ENCODE measurements at places on chromosomes 12 and 14. TPM values are rescaled to one million over a fixed set of nuclear protein-coding genes. Genes with fewer than 3 reads are reported as not detected.
A peak's percentile ranks its signal among the peaks of the same experiment; 100 is the strongest.

The RPS6KL1 gene
- total RNA-seq, result 4.1 TPM

- DNase-seq, result no peak
- no peaks in the 10 kb centered on the region for H3K4me1 ChIP-seq
- H3K27ac ChIP-seq, result no peak overlapping the region
- no peaks in the 10 kb centered on the region for H3K27me3 ChIP-seq
- no peaks in the 10 kb centered on the region for H3K36me3 ChIP-seq
- no peak overlapping the region for H3K4me3 ChIP-seq
Observed at GRCh38 chr12:113889891-113890581, 76.1 kb downstream of the RBM19 start.

- no peaks in the 10 kb centered on the region for H3K36me3 ChIP-seq
- H3K27ac ChIP-seq, result no peak overlapping the region
- H3K27me3 ChIP-seq, result no peaks in the 10 kb centered on the region
- H3K4me1 ChIP-seq, result no peaks in the 10 kb centered on the region
- no peak overlapping the region for H3K4me3 ChIP-seq
Observed at GRCh38 chr14:84783511-84783910, 746.4 kb upstream of the FLRT2 start.

DNA sequence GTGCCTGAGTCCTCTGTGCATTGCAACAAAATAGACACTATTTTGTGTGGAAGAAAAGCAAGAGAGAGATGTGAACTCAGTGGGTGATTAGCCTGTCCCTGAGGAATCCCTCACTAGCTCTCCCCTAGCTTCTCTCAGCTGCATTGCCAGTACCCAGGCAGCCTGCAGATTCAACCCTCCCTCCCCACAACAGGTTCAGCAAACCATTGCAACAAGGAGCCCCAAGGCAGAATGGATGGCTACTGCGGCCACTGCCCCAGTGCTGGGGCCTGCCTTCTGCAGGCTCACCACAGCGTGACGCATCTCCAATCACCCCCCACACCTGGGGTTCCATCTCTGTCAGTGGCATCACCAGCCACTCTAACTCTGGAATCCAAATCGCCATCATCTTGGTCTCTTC, 2.3 kb downstream of the CRACR2A start:
- no peaks in the 10 kb centered on the region for H3K4me1 ChIP-seq
- DNase-seq, result no peak
- no peaks in the 10 kb centered on the region for H3K27me3 ChIP-seq

DNA sequence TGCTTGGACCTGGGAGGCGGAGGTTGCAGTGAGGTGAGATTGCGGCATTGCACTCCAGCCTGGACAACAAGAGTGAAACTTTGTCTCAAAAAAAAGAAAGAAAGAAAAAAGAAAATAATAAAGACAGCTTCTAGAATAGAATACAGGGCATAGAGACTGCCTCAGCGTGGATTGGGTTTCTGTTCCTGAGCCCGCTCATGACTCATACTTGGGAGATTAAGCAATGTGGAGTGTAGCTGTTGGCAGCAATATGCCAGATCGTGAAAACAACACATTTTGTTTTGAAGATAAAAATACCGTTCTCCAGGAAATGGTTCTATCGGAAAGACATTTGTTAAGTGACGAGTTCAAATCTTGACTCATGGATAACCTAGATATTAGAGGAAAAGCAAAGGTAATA, 67.2 kb downstream of the GLT1D1 start:
- H3K36me3 ChIP-seq, result no peaks in the 10 kb centered on the region
- peak overlapping the region; percentile 89 for H3K27ac ChIP-seq
- H3K4me3 ChIP-seq, result no peak overlapping the region
- H3K27me3 ChIP-seq, result no peaks in the 10 kb centered on the region

- H3K27ac ChIP-seq, result no peak overlapping the region
- no peaks in the 10 kb centered on the region for H3K27me3 ChIP-seq
- no peaks in the 10 kb centered on the region for H3K4me1 ChIP-seq
- no peaks in the 10 kb centered on the region for H3K36me3 ChIP-seq
- no peak overlapping the region for H3K4me3 ChIP-seq
Observed at GRCh38 chr12:90111791-90112580, 403.3 kb upstream of the ATP2B1 start.

DNA sequence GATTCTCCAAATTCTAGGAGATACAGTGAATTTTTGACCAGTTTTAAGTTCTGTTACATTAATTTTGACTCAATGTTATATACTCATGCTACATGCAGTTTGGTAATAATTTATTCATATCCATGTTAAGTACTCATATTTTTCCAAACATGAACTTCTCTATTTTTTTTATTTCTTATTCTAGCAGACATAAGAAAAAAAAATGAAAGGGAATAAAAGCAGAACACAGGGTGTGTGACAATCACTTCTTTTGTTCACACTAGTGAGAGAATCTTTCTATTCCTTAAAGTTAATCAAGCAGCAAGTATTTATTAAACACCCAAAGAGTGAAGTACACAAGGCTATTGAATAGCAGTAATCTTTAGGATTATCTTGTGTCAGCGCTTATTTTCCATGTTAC, 171.1 kb upstream of the ATP2B1 start:
- H3K4me1 ChIP-seq, result no peaks in the 10 kb centered on the region
- no peak overlapping the region for H3K27ac ChIP-seq
- H3K27me3 ChIP-seq, result no peaks in the 10 kb centered on the region
- no peak overlapping the region for H3K4me3 ChIP-seq
- H3K36me3 ChIP-seq, result no peaks in the 10 kb centered on the region

DNA sequence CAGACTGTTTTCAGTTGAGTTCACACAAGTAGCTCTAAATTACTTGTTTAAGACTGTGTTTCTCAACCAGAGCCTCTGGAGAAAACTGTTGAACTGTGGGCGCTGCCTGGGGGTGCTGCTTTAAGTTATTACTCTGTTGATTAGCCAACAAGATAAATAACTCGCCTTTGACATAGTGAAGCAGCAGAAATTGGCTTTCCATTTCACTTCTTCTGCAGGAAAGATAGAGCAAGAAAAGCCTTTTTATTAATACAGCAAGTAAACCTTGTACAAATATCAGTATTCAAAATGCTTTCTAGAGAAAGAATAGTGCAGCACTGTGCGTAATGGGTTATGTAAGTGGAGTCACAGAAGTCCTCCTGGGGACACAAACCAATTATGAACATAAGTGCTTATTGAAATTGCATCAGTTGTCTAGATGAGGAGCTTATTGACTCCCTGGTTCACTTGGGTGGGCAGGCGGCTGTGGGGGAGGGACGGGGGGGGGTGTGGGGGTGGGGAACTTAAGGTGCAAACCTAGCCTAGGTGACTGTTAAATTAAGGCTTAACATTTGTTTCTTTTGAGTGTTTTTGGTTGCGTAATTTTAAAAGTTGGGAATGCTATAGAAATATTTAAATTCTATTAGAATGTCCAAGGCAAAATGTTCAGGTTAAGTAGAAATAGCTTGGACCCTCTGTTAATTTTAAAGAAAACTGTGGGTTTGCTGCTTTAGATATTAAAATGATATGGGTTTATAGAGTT, 6.3 kb downstream of the FRS2 start:
- no peaks in the 10 kb centered on the region for H3K27me3 ChIP-seq
- H3K27ac ChIP-seq, result no peak overlapping the region
- no peak overlapping the region for H3K4me3 ChIP-seq
- H3K4me1 ChIP-seq, result no peaks in the 10 kb centered on the region

DNA sequence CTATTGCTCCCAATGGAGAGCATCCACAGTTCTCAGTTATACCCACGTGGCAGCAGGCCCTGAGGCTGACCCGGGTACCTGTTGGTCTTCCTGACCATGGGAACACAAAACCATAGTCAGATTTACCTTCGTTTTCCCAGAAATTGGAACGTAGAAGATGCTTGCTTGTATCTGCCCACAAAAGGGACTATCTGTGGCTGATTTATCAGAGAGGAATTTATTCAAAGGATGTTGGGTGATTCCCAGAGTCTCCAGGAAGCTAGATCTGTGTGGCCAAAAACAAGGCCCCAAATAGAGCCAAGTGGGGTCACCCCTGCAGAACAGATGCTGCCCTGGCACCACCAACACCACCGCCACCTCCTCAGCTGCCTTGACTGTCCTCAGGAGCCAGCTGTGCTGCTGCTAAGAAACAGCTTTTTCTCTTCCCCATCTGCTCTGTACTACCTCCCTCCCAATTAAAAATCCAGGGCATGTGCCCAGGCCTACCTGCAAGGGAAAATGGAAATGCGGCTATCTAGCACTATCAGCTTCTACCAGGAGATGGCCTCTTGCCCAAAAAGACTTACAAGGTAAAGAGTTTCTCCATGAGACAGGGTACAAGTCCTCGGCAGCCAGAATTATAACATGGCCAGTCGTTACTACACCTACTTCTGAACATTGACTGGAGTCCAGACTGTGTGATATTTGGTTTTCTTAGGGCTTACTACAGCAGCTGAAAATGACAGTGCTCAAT, 128.6 kb upstream of the PLEKHG7 start:
- DNase-seq, result peak; percentile 58
- H3K27ac ChIP-seq, result peak overlapping the region; percentile 63
- no peaks in the 10 kb centered on the region for H3K36me3 ChIP-seq
- H3K27me3 ChIP-seq, result no peaks in the 10 kb centered on the region
- H3K4me1 ChIP-seq, result no peaks in the 10 kb centered on the region

- DNase-seq, result no peak
- H3K27me3 ChIP-seq, result no peaks in the 10 kb centered on the region
- H3K27ac ChIP-seq, result no peak overlapping the region
Observed at GRCh38 chr12:100868487-100868886, 73.9 kb downstream of the ANO4 start.

GRCh38 chr12:93990832-93991803, 157.3 kb upstream of the PLXNC1 start:
- no peak overlapping the region for H3K4me3 ChIP-seq
- H3K27ac ChIP-seq, result no peak overlapping the region
- no peaks in the 10 kb centered on the region for H3K36me3 ChIP-seq
- H3K27me3 ChIP-seq, result no peaks in the 10 kb centered on the region
- no peaks in the 10 kb centered on the region for H3K4me1 ChIP-seq
- DNase-seq, result peak; percentile 56
